ENCODE measurements at places on chromosomes 2 and 18.

- DNase-seq, result no peak
These were observed 648.9 kb downstream of the TDRD15 start for GRCh38 chr2:21772624-21773023.

DNA sequence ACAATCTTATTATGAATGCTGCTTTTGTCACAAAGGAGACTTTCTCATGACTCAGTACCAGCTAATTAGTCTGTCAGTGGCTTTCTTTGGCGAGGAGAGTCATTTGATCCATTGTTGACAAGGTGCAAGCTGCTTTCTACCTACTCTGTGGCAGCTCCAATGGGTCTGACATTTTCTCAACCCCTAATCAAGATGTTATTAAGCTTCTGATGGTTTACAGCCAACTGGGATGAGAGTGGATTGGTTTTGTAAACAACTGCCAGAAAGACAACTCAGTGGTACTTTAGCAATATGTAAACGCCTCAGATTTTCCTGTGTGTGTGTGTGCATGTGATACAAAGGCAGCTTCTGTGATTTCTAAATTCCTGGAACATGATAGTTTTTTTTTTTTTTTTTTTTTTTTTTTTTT, 8.2 kb upstream of the CLIP4 start:
- DNase-seq, result no peak

DNA sequence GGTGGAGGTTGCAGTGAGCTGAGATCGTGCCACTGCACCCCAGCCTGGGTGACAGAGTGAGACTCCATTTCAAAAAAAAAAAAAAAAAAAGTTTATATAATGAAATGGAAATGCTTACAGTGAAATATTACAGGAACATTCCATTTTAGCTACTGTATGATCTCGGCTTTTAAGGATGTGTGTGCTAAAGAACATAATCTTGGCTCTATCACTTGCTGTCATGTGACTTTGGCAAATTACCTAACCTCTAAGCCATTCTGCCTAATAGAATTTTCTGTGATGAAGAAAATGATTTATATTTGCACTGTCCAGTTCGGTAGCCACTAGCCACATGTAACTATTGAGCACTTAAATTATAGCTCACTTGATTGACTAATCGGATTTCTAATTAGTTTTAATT, 36.3 kb downstream of the SMAD4 start:
- no peak for DNase-seq

GRCh38 chr2:20744366-20745335, 77.7 kb downstream of the GDF7 start:
- no peak for DNase-seq

GRCh38 chr2:216192931-216193330, 83.8 kb downstream of the XRCC5 start:
- DNase-seq, result no peak

- no peak for DNase-seq
These were observed 60.5 kb downstream of the STPG4 start for GRCh38 chr2:47094511-47095142.

- no peak for DNase-seq
These were observed 28.8 kb upstream of the DDX18 start for GRCh38 chr2:117785740-117786139.

GRCh38 chr2:230711224-230711623, 1.4 kb upstream of the CAB39 start:
- DNase-seq, result no peak

GRCh38 chr2:215002500-215002899, 135.9 kb downstream of the ABCA12 start:
- DNase-seq, result no peak

- DNase-seq, result no peak
These were observed 69.2 kb upstream of the EDAR start for GRCh38 chr2:109058191-109058632.

DNA sequence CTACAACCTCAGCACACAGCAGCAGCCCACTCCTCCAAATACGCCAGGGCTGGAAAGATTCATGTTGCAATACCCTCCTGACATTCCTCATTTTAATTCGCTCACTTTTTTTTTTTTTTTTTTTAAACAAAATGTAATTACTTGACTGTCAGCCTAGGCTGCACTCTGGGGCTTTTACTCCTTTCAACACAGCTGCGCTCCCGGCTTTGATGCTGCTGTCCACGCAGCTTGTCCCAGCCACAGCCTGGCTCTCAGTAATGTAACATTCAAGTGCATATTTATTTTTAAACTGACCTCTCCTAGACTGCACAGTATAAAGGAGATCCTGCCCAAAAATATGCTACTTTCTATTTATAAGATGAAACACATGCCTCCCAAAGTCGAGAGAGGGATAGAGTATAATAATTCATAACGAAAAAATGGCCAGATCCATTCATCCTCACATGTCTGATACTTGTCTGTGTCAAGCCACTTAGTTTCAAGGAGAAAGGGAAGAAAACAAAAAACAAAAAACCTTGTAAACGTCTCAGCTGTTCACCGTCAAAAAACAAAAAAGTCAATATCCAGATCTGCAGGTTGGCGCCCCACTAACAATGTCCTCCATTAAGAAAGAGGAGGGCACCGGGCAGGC, 949 bp downstream of the CDC42EP3 start:
- DNase-seq, result no peak

GRCh38 chr2:157625296-157625695, 3.4 kb downstream of the ACVR1C start:
- no peak for DNase-seq

GRCh38 chr2:152097801-152098495, 896 bp downstream of the CACNB4 start:
- no peak for DNase-seq

GRCh38 chr2:61789807-61790602, 63.9 kb downstream of the FAM161A start:
- DNase-seq, result no peak

- no peak for DNase-seq
These were observed 335 bp downstream of the HES6 start for GRCh38 chr2:238239543-238239862.

DNA sequence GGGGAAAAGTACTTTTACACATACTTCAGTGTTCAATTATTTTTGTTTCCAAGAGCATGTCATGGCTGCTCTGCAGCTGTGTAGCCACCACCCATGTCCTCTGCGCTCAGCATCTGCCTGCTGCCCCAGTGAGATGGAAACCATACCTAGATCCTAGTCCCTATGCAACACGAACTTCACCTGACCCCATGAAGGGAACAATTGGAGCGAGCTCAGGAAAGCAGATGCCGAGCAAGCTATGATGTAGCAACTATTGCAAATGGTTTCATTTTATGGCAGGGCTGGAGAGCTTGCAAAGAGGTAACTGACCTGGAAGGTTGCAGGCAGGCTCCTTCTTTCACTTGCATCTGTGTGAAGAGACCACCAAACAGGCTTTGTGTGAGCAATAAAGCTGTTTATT, 1.3 kb upstream of the CCDC141 start:
- DNase-seq, result no peak

DNA sequence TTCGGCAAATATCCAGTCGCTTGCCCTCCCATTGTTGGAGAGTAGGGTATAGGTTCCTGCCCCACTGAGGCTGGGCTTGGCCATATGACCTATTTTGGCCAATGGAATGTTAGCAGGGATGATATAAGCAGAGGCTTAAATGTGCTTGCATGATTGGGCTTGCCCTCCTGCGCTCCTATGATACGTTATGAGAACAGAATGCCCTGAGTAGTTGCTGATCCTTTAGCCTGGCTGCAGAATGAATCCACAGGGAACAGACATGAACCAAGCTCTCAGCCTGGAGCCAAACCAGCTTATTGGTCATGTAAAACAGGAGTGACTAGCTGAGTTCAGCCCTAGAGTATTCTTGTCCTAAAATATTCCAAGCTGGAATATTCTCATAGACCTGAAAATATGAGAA, 34.8 kb upstream of the IMP4 start:
- no peak for DNase-seq

- DNase-seq, result no peak
These were observed 16.0 kb downstream of the MALL start for GRCh38 chr2:110099471-110100225.

DNA sequence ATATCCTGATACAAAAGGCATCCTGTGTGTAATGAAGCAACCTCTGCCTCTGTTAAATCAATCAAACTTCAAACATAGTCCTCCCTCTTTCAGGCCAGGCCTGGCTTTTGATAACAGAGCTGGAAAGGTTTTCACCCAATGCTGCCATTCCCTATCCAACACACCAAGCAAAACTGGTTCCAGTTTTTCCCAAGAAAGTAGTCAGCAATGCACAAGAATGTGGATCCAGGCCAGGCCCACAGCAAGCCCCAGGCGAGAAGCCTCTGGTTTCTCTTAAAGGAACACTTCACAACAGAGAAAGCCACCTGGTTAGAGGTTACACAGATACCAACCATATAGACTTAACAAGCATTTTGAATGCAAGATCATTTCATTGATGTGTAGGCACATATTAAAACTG, 49.2 kb upstream of the CCDC150 start:
- no peak for DNase-seq

GRCh38 chr2:30691948-30692828, 115.1 kb downstream of the CAPN13 start:
- DNase-seq, result no peak

DNA sequence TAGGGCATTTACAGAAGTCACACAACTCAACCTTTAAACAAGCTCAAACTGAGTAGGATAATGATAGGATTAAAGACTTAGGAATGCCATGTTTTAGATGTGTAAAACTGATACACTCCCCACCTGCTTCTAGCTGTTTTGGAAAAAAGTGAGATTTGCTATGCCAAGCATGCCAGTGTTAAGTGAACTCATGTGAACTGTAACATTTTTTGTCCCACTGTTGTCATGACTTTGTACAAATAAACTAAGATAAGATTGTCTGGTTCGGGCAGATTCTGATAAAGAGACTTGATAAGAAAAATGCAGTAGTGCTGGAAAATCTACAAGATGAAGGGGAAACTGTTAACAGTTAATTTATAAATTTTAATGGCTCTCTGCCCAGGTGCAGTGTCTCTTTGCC, 66.5 kb downstream of the GLS start:
- no peak for DNase-seq

GRCh38 chr2:68766376-68766845, 31.8 kb downstream of the ARHGAP25 start:
- no peak for DNase-seq

DNA sequence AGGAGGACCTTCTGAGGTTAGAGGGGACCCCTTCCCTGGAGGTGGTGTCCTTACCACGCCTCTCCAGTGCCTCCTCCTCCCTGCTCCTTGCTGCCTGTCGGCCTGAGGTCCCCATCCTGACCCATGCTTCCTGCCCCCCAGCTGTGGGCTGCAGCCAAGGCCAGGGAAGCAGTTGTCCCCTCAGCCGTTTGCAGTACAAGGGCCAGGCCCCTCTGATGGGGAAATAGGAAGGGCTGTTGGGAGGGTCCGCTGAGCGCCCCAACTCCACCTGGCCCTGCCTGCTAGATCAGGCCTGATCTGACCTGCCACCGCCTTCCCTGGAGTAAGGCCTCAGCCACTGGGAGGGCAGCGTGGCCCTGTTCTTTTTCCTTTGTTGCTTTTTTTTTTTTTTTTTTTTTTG, 219.8 kb downstream of the KLHL29 start:
- no peak for DNase-seq

GRCh38 chr2:136055929-136056688, 61.8 kb downstream of the CXCR4 start:
- no peak for DNase-seq

DNA sequence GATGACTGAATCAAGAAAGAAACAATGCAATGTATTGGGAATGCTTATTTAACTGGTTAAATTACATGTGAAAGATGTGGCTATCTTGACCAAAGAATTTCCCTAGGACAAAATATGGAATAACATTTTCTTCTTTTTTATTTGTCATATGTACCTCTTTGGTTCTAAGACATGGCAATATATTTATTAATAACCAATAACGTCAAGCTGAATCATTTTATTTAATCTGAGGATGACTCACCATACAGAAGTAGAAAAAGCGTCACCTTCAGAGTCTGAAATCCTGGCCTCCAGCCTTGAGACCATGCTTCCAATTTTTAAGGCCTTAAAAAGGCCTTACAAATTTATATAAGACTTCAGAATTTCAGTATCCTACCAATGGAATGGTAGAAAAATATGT, 1464.9 kb downstream of the SUCLG1 start:
- DNase-seq, result no peak

DNA sequence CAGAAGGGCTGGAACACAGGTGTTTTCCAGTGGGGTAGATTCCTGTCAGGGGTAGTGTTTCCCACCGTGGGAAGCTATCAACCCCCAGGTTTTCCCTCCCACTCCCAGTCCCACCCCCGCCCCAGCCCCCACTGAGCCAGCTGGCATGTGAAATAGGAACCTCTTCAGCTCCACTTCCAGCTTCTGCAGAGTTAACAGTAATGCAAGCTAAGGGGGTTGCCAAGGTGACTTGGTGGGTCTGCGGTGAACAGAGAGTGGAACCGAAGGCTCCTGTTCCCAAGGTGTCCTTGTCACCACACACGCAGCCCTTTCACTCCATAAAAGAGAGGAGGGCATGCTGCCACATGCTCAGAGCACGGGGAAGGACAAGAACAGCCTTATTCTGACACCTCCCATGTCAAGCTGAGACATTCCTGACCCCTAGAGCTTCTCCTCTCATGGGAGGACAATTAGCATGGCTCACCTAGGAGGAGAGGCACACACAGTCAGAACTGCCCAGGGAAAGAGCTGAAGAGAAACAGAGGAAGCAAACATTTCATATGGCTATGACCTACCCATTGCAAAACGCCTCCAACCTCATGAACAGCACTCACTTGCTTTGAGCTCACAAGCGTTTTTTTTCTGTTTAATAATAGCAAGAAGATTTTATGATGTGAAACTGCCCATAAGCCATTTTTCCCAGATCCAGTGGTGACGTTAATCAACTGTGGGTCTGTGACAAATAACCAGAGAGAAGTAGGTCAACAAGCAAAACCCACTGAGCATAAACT, 39.8 kb upstream of the TBC1D8 start:
- no peak for DNase-seq

DNA sequence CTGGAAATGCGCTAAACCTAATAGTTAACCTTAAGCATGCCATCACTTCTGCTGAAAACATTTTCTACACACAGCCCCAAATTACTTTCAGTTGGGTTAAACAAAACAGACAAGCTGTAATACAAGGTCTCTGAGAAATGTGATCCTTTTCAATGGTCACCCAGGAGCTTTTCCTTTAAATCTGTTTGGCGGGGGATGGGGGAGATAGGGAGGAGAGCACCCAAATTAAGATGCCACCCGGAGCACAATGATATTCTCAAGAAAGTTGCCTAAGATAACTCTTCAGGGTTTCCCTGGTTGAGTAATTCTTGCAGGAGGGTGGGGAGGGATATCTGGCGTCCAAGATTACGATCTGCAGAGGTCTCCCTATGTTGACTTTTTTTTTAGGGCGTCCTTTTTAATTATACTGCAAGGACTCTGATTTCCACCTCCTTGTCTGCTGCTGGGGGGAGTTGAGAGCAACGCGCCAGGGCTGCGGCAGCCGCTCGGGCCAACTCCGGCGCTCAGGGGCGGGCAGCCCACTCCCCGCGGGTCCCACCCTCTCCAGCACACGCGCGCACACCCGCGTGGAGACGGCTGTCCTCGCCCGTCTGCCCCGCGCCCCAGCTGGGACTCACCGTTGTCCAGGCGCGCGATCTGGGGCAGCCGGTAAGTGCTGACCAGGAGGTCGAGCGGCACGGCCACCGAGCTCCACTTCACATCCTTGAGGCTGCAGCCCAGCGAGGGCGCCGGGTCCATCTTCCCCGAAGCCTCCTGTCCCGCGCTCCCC, 807 bp downstream of the GAREM1 start:
- no peak for DNase-seq

- no peak for DNase-seq
These were observed 183.8 kb downstream of the PID1 start for GRCh38 chr2:229087267-229087666.

- no peak for DNase-seq
These were observed 17.7 kb downstream of the RPIA start for GRCh38 chr2:88709181-88709631.

Measured in caudate nucleus (tissue), 63 donors.